NCI-H2029 treated with DMSO at 0.1 percent for 48 hours (cell line): ENCODE measurements at places on chromosomes 1 and 21.
A peak's percentile ranks its signal among the peaks of the same experiment; 100 is the strongest.

DNA sequence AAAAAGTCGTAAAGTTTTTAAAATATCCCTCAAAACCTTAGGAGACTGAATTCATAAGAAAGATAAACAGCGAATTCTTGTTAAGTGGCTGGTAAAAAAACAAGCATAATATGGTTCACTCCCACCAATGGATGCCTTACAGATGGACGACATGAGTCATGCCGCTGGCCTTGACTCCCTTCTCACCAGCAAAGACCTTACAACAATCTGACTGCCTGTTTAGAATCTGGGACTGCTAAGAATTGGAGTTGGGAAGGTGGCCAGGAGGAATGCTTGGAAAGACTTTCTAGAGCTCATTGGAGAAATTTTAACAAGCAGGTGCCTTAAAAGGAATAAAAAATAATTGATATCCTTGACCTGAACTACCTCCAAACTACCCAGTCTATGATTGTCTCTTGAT lies 206.9 kb upstream of the FMN2 start:
- DNase-seq: no peak

DNA sequence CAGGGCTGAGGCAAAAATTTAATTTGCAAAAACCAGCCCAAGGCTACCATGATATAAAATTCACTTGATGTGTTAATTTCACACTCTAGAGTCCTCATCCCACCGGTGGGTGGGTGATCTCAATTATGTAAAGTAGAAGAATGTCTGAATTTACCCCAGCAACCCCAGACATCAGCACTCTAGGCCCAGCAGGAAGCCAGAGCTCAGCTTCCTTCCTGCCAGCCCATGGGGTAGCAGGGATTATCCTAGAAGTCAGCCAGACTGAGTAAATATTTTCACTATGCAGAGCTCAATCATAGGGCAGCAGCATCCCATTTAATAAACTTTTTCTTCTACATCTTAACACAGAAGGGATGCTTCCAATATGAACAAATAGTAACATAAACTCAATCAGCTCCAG lies 71.0 kb downstream of the SIPA1L2 start:
- DNase-seq: no peak

DNA sequence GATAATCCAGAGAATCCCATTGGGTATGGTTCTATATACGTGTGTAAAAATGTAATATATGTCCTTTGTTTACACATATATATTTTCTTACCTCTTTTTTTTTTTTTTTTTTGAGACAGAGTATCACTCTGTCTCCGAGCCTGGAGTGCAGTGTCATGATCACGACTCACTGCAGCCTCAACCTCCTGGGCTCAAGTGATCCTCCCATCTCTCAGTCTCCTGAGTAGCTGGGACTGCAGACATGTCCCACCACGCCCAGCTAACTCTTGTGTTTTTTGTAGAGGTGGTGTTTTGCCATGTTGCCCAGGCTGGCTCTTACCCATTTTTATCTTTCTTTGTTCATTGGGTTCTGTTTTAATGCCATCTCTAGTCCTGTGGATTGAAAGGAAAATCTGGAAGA lies 59.5 kb downstream of the ZBTB17 start:
- DNase-seq: no peak

DNA sequence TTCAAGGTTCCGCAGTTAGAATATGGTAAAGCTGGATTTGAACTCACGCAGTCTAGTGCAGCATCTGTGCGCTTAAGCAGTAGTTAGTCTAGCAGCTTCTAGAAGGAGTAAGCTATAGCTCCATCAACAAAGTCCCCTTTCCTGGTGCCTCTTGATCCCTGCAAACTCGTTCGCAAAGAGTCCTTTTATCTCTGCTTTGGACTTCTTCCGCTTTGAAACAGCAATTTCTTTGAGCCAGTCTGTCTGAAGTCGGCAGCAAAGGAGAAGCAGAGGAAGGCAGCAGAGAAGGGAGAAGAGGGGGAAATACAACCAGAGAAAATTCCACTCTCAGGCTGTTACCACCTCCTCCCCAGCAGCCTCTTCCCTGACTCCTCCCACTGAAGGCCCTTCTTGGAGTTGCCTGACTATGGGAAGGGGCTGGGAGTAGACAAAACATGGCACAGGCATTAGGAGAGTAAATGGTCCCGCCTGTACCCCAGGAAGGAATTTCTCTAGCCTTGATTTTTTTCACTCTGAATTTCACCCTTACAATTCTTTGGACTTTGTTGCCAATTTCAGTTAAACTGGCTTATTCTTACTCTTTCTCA lies 25.9 kb downstream of the HSD3B2 start:
- no peak for DNase-seq

DNA sequence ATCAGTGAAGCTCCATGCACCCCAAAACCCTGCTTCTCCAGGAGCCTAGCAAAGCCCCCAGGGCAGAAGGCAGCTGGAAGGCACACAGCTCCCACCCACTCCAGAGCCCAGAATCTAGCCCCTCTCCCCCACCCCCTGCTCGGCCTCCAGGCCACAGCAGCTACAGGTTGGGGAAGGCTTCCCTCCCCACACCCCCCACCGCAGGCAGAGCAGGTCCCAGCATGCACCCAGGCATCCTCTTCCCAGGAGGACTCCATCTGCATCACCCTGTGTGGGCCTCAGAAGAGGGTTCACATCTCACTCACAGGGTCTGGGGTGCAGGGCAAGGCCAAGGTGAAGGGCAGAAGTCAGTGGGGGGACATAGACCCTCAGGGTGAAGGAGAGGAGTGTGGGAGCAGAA lies 719 bp downstream of the S100A14 start:
- DNase-seq: no peak

DNA sequence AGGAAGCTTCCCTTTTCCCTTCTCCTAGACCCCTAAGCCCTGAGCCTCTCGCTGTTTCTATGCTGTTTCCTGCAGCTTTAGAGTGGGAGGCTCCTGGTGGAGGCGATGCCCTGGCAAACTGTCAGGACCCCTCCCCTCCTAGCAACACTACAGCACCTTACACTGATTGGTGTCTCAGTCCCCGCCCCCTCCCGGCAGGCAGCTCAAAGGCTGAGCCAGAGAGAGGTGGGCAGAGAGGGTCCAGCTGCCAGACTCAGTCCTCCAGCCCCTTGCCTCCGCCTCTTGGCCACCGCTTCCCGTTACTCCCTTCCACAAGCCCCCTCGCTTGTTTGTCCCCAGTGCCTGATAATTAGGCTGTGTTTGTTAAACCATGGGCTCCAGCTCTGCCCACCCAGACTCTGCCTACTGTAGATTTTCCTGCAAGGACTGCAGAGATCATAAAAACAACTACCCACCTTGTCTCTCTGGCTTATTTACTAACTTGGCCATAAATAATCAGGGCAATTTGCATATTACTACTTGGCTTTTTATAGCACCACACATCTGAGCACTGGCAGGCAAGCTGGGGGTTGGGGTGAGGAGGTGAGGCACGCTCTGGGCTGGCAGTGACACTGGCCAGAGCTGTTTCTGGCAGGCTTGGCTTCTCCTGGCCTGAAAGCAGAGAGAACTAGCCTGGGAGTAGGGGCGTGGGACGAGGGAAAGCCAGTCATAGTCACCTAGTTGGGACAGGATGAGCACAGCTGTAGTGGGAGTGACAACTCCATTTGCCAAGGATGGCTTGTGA lies 107.5 kb downstream of the CSMD2 start:
- DNase-seq: no peak

- DNase-seq: no peak
Measured at GRCh38 chr1:12508849-12509248, 109.2 kb downstream of the DHRS3 start.

- DNase-seq: peak; percentile 0
Measured at GRCh38 chr1:223887747-223888418, 42.1 kb upstream of the TP53BP2 start.

- no peak for DNase-seq
Measured at GRCh38 chr1:229164348-229164747, 106.6 kb upstream of the RAB4A start.
